ENCODE measurements at places on chromosomes 3 and 15.

DNA sequence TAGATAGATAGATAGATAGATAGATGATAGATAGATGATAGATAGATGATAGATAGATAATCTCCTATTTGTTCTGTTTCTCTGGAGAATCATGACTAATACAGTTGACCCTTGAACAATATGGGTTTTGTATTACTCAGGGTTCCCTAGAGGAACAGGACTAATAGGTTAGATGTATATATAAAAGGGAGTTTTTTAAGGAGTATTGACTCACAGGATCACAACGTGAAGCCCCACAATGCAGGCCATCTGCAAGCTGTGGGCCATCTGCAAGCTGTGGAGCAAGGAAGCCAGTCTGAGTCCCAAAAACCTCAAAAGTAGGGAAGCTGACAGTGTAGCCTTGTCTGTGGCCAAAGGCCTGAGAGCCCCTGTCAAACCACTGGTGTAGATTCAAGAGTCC lies 67.6 kb downstream of the PYDC2 start:
- no peak for DNase-seq

DNA sequence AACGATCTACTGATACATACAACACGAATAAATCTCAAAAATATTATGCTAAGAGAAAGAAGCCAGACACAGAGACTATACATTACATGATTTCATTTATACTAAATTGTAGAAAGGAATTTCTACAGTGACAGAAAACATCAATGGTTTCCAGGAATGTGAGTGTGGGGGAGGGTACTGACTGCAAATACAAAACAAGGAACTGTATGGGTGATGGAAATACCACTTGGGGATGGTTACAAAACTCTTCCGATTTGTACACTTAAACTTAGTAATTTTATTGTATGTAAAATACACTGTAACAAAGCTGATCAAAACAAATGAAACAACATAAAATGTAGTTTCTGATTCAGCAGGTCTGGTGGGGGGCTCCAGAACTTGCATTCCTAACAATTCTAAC lies 45.8 kb upstream of the IP6K2 start:
- no peak for DNase-seq

DNA sequence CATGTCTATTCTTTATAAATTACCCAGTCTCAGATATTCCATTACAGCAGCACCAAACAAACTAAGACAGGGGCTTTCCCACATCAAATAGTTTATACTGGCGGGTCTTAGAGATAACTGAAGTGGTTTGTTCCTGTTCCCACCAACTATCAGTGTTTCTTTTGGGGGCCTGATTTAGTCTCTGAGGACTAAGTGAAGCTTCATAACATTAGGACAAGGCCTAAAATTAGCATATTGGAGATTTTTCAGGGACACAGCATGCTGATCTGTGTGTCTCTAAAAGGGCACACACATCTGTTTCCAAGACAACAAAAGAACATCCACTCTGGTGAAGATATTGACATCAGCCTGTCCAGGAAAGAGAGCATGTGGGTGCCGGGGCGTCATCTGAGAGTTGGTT lies 72.6 kb upstream of the SEMA6D start:
- no peak for DNase-seq

- DNase-seq: no peak
Measured at GRCh38 chr3:31945738-31946052, 35.4 kb downstream of the OSBPL10 start.

DNA sequence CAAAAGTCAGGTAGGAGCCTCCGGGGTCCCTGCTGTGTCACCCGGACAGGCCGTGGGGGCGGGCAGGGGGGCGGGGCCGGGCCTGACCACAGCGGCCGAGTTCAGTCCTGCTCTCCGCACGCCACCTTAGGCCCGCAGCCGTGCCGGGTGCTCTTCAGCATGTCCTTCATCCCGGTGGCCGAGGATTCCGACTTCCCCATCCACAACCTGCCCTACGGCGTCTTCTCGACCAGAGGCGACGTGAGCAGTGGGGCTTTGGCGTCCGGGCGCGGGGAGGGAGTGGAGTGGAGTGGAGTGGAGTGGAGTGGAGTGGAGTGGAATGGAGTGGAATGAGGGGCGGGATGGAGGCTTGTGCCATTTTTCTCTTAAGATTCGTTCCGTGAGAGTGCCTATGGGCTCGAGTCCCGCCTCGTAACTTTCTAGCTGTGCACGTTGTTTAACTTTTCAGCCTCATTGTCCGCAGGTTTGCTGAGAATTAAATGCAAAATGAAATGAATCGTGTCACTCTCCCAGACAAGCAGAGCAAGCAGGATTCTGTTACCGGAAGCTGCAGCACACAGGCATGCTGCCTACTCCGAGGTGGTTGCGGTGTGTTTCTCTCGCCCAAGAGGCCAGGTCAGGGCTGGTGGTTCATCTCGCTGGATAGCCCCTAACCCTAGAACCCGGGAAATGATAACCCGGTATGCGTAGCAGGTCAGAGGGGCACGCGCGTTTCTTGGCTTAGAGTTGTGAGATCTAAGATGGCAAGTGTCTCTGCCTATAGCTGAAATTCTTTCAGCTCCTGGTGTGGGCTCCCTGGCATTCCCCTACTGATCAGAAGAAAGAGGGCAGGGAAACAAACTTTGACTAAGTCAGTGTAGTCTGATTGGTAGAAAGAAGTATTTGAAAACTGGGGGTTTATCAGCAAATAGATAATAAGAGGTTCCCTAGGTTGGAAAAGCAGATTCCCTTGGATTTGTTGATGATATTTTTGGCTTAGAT lies at the start of gene FAH:
FAH (plus strand) TSS at position 104 of the 981 bp plus-strand sequence; CDS start at position 160, 56 bp downstream.
- peak; percentile 54 for DNase-seq

GRCh38 chr15:96273317-96274086 lies 57.0 kb upstream of the NR2F2 start:
- DNase-seq: no peak
